ENCODE measurements at places on chromosomes 5 and 9.

GRCh38 chr9:37200433-37201005 is 80.1 kb downstream of the ZCCHC7 start:
- peak; percentile 38 for DNase-seq

GRCh38 chr9:35481347-35481975 is 8.4 kb upstream of the RUSC2 start:
- DNase-seq, result peak; percentile 57

GRCh38 chr5:64977779-64978178 is 209.0 kb downstream of the CWC27 start:
- peak; percentile 18 for DNase-seq

DNA sequence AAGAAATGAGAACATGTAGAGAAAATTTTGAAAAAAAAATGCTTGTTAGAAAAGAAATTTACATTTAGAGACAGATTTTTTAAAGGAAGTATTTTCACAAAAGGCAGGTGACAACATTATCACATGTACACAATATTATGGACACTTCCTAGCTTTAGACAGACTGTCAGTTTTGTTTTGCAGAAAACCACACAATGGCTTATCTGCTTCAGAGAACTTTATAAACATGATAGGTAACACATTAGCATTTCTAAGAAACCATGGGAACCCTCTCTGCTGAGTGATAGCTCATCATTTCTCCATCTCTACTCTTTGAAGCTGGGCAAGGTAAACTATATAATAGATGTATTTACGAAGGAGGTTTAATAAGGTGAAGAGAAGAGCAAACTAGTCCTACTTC is 25.6 kb downstream of the POU5F2 start:
- no peak for DNase-seq

GRCh38 chr5:98656125-98656795 is 117.2 kb upstream of the RGMB start:
- DNase-seq, result no peak

DNA sequence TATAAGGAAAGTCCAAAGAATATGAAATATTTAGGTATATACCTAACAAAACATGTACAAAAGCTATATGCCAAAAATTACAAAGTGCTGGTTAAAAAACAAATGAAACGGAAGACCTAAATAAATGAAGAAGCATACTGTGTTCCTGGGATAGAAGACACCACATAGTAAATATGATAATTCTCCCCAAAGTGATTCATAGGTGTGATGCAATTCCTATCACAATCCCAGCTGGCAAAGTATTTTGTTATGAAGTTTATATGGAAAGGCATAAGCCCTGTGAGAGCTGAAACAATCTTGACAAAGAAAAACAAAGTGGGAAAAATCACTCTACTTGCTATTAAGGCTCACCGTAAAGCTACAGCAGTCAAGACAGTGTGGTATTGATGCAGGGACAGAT is 2.6 kb upstream of the SMIM23 start:
- DNase-seq, result no peak

GRCh38 chr5:54224103-54224826 is 86.1 kb downstream of the ARL15 start:
- peak; percentile 50 for DNase-seq

- no peak for DNase-seq
Observed at GRCh38 chr9:79610019-79610631, 38.4 kb downstream of the TLE4 start.

DNA sequence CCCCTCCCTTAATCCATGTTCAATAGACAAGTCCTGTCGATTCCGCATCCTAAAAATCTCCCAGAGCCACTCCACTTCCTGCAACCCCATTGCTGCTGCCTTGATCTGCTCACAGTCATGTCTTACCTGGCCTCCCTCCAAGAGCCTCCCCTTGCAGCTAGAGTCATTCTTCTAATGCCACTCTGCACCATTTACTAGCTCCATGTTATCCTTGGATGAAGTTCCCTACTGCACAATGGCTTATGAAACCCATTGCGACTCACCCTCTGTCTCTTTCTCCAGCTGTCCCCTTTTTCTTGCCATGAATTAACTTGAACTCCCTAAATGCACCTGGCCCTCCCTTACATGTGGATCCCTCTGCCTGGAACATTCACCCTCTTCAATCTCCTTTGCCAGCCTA is 39.5 kb downstream of the MEGF10 start:
- DNase-seq, result no peak

DNA sequence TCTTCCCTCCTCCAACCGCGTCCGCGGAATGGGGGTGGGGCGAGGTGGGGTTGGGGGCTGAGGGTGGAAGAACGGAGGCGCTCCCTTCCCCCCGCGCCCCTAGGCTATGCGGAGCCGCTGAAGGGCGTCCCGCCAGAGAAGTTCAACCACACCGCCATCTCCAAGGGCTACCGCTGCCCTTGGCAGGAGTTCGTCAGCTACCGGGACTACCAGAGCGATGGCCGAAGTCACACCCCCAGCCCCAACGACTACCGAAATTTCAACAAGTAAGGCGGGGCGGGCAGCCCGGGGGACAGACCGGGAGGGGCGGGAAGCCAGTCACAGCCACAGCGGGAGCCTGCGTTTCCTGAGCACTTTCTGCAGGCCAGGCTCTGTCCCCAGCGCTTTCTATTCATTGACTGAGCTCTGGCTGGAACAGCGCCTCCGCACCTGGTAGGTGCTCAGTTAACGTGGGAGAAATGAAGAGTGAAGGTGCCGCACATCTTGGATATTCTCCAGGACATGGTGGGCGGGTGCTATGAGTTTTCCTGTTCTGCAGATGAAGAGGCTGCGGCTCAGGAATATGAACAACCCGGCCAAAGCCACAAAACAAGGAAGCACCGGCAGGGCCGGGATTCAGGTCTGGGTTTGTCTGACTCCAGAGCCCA is 11.3 kb downstream of the MYOZ3 start:
- DNase-seq, result peak; percentile 1

DNA sequence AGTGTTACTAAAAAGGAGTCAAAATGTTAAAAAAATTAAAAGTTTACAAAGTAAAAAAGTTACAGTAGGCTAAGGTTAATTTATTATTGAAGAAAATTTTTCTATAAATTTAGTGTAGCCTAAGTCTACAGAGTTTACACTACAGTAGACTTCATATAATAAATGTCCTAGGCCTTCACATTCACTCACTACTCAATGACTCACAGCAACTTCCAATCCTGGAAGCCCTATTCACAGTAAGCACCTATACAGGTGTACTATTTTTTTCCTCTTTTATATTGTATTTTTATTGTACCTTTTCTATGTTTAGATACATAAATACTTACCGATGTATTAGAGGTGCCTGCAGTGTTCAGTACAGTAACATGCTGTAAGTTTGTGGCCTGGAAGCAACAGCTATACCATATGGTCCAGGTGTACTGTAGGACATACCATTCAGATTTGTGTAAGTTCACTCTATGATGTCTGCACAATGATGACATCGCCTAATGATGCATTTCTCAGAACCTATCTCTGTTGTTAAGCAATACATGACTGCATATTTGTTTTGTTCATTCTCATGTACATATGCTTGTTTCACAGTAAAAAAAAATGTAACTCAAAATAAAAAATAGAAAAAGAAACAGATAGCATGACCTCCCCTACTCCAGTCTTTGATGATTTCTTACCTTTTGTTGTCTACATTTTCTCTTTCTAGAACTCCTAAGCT is 64.7 kb downstream of the NR3C1 start:
- DNase-seq, result peak; percentile 69

DNA sequence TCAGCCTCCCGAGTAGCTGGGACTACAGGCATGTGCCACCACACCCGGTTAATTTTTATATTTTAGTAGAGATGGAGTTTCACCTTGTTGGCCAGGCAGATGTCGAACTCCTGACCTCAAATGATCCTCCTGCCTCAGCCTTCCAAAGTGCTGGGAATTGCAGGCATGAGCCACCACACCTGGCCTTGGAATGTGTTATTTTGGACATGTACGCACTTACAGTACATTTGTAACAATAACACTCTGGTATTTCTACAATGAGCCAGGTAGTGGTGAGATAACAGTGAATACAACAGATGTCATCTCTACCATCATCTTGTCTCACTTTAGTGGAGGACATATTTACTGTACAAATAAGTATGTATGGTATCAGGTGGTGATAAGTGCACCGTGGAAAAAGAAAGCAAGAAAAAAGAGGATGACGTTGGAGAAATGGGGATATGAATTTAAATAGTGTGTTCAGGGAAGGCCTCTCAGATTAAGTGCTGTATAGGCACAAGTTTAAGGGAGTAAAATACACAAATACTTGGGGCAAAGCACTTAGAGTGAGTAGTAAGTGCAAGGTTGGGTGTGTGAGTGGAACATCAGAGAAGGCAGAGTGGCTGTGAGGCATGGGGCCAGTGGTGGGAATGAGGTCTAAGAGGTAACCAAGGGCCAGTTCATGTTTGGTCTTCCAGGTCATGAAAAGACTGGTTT is 100.1 kb downstream of the CDC42SE2 start:
- no peak for DNase-seq
